ENCODE measurements at places on chromosomes 6 and 20.
A peak's percentile ranks its signal among the peaks of the same experiment; 100 is the strongest.

- DNase-seq: no peak
These were observed 49.6 kb downstream of the ATXN1 start for GRCh38 chr6:16711546-16712254.

DNA sequence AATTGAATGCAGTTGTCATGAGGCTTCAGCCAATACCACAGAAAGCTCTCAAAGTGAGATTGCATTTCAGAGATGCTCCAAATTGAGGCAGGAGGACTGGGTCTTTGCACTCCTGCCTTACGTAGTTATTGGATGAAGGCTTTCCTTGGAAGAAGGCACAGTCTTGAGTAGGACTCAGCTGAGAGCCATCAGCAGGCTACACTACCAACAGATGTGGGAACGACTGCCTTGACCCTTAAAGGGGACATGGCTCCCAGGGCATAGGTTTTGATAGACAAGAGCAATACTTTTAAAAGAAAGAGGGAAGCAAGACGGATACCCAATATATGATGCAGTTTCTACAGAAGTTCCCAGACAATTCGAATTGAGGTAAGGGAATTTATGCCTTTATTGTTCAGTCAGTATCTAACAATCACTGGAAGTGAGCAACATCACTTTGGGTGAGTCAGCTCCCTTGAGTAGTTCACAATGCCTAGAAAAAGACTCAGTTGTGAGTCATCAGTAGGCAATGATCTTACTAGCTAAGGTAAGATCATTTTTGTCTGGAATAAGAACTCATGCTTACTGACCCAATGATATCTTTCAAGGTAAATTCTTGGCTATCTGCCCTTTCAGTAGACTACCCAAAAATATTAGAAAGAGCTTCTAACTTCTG, 390.8 kb downstream of the GJA1 start:
- DNase-seq: no peak

GRCh38 chr6:122903266-122903915, 92.6 kb upstream of the CLVS2 start:
- no peak for DNase-seq

- no peak for DNase-seq
These were observed 110.5 kb downstream of the HAO1 start for GRCh38 chr20:7829776-7830175.

DNA sequence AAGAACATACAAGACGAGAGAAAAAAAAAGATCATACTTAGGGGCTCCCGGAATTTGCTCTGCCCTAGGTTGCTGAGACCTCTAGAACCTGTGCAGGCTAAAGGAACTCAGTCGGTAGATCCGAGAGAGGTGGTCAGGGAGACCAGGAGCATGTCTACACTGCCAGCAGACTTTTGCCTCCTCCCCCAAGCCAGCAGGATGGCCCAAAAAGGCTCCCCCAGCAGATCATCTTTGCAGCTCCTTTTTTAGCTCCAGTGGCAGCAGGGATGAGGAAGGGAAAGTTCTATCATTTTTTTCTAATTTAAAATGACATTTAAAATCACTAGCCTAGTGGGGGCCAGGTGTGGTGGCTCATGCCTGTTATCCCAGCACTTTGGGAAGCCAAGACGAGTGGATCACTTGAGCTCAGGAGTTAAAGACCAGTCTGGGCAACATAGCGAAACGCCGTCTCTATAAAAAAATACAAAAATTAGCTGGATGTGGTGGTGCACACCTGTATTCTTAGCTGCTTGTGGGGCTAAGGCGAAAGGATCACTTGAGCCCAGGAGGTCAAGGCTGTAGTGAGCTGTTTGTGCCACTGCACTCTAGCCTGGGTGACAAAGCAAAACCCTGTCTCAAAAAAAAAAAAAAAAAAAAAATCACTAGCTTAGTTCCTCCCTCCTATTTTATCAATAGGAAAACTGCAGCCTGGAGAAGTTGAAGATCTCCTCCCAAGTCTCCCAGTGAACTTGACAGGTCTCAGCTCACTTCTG, 69.3 kb upstream of the MYL9 start:
- no peak for DNase-seq

- no peak for DNase-seq
These were observed 3.4 kb downstream of the UBE3D start for GRCh38 chr6:83062225-83062624.

DNA sequence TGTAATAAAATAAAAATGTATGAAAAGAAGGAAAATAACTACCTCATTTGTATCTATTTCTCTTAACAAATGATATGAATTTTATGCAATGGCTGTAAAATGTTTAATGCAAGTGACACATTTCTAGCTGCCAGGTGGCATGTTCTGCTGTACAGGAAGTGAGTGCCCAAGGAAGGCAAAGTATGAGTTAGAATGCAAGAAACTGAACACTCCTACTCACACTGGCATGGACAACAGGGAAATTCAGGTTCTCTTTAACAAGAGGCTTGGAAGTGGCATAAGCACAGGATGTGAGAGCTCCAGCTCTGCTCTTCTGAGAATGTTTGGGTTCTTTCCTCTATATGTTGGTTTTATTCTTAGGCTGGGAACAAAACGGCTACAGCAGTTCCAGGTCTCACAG, 20.4 kb upstream of the LAMA4 start:
- no peak for DNase-seq

DNA sequence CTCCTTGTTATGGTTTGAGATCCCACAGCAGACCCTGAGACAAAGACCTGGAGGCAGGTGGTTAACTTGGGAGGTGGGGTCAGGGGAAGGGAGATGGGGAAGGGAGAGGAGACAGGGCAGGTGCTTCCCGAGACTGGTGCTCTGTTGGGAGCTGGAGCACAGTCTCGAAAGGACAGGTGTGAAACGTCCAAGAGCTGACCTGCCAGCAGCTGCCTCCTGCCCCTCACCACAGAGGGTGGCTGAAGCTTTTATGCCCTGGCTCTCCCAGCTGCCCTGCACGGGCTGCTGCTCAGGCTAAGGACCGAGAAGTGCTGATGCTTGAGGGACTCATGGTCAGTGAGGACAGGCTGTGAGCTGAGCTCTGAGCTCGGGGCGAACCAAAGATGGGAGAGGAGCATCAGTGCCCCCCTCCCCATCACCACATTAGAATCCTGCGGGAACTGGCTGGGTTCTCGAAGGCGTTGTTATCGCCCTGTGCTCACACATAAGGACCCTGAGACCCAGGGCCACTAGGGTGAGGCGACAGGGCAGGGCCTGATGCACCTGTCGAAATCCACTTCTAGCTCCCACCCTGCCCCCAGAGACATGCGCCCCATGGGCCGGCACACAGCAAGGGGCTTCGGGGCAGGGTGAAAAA, 25.3 kb upstream of the CD93 start:
- no peak for DNase-seq

DNA sequence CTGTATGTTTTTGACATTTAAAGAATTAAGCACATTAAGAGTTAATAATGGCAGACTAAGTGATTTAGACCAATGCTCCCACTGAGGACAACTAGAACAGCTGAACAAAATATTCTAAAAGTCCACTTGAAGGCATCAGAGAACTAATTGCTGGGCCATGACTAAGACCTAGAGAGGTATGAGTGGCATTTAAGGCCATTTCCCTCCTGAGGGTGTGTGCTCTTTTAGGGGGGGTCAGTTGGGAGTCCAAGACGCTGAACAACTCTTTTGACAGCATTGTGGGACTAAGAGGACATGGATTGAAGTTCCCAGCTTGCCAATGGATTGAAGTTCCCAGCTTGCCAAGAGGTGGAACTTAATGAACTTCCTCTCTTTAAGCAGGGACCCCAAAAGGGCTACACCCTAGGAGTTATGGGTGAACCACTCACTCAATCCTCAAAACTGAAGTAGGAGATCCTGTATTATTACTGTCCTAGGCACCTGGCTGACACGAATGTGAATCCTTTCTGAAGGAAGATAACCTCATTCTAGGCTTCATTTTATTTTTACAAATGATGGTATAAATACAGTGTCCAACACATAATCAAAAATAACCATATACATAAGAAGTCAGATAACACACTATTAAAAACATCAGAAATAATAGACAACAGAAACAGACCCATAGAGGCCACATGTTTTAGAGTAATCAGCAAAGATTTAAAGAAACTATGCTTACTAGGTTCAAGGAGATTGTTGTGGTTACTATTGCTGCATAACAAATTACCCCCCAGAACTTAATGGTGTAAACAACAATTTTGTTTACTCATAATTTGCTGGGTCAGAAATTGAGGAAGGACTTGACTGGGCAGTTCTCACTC, 175.1 kb downstream of the VEGFA start:
- no peak for DNase-seq

DNA sequence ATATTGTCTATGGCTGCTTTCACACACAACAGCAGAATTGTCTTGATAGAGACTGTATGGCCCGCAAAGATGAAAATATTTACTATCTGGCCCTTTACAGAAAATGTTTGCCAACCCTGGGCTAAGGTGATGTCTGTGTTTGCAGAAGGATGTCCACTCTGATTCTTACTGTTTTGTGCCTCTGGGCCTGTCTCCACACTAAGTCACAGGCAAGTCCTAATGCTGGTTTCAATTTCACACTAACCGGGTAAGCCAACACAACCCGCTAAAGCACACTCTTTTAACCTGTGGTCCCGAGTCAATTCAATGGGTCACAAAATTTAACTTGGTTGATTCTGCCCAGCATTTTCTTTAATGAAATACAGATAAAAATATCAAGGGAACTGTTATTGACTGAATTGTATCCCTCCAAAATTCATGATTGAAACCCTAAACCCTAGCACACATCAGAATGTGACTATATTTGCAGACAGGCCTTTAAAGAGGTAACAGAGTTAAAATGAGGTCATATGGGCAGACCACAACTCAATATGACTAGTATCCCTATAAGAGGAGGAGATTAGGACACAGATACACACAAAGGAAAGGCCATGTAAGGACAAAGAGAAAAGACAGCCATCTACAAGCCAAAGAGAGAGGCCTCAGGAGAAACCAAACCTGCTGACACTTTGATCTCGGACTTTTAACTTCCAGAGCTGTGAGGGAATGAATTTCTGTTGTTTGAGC, 78.4 kb downstream of the FYN start:
- no peak for DNase-seq

DNA sequence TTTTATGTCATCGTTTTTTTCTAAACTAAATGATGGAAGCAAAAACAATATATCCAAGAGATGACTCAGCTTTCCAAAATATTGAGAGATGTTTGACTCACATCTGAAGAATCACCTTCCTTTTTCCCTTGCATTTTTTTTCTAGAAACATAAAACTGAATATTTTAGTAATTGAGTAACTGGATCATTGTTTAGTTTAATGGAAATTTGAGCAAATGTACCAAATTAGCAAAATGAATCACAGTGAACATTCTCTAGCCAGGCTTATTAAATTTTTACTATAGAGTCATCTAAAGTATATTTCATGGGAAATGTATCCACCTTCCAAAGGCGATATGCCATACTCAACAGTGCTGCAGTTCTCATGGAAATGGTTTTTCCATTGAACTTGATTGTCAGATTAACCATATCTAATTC, 145.5 kb downstream of the TENT5A start:
- DNase-seq: no peak

- DNase-seq: peak; percentile 40
These were observed 97.5 kb downstream of the PSMG4 start for GRCh38 chr6:3356056-3356823.

- DNase-seq: no peak
These were observed 13.1 kb downstream of the UQCC1 start for GRCh38 chr20:35398660-35399144.

DNA sequence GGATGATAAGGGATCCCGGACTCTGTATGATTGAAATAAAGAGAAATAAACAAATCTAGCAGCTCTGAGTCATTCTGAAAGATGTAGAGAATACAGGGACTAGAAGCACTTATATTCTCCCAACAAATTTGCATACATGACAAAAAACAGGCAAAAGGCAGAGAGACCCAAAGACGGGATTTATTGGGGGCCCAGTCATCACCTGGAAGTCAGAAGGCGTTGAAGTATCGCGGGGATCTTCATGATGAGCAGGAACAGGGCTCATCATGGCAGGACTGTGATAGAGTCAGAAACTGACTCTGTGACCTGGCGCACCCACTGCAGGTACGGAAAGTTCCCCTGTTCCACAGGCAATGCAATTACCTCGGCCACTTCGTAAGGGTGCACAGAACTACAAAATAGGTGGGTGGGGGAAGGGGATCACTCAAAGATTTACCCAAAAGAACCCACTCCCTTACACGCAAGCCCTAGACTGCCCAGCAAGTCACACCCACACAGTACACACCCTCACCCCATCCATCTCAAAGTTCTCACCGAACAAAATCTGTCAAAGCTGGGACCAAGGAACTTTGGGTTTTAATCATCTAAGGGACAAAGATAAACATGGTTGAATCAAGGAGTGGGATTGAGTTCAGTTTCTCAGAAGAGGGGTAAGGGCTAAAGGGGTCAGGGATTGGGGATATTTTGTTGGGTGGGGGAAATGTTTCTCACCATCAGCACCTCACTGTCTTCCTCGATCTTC, 1.4 kb downstream of the CUTA start:
- DNase-seq: peak; percentile 67

DNA sequence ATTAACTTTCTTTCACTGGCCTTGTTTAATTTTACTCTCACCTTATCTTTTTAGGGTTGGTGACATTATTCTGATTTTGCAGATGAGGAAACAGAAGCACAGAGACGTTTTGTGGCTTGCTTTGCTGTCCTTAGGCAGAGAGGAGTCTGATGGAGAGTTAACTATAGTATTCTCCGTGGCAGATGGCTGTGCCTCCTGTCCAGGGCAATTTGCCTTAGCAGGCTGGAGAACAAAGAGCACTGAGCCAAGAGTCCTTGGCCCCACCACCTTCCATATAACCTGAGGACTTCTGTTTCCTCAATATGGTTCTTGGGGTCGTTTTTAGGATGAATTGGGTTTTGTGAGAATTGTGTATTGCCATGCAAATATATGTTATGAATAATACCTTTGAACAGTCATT, 71.4 kb upstream of the BACH2 start:
- DNase-seq: no peak

DNA sequence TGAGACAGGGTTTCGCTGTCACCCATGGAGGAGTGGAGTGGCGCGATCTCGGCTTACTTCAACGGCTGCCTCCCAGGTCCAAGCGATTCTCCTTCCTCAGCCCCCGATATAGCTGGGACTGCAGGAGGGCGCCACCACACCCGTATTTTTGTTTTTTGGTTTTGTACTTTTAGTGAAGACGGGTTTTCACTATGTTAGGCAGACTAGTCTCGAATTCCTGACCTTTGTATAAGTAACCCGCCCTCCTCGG, 115.4 kb upstream of the BTN3A2 start:
- no peak for DNase-seq

DNA sequence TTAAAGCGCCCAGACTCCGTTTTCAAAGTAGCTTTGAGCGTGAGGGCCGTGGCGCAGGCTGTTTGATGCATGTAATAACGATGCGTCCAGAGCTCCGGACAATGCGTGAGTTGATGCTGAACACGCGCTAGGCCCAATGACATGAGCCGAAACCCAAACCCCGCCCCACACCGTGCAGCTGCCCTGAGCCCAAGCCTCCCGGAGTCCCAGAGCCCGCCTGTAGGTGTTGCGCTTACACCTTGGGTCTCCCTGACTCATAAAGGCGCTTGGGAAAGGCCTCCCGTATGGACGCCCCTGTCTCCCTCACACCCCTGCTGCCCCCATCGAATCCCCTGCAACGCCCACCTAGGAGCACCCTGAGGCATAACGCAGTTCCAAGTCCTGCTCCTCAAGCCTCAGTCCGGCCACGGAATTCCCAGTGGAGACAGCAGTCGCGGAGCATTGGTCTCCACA, 87.6 kb downstream of the ERMARD start:
- DNase-seq: no peak

GRCh38 chr6:148720406-148720805, 26.4 kb upstream of the UST start:
- no peak for DNase-seq

- no peak for DNase-seq
These were observed 477.7 kb downstream of the BTBD3 start for GRCh38 chr20:12395353-12395752.

GRCh38 chr6:17311595-17312311, 30.6 kb downstream of the RBM24 start:
- DNase-seq: no peak
